Stimulated activated CD4-positive, alpha-beta T cell treated with anti-CD3 and anti-CD28 coated beads, Interleukin-2, amount 100 ng/mL, for 4 hours (primary cell): ENCODE measurements at places on chromosomes 5 and 9.

GRCh38 chr9:90546200-90546599 lies 96.4 kb downstream of the DIRAS2 start:
- DNase-seq, result no peak

GRCh38 chr5:145056800-145057199 lies 778.3 kb downstream of the PRELID2 start:
- no peak for DNase-seq

DNA sequence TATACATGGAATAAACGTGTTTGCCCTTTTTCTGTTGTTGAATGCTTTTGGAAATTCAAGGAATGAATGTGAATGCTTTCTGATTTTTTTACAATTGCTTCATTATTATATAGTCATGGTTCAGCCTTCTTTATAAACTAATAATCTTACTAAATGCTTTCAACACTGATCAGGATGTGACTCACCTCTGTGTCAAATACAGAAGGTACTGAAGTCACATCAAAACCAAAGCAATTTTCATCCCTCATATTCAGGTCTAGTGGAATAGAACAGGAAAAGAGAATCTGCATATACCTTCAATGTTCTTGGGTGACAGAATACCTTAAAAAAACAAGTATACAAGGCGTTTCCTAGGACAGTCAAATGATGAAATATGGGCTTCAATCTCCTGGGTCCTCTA lies 170.7 kb downstream of the PDE4D start:
- DNase-seq, result no peak

GRCh38 chr9:109241207-109241606 lies 74.2 kb upstream of the FRRS1L start:
- no peak for DNase-seq

DNA sequence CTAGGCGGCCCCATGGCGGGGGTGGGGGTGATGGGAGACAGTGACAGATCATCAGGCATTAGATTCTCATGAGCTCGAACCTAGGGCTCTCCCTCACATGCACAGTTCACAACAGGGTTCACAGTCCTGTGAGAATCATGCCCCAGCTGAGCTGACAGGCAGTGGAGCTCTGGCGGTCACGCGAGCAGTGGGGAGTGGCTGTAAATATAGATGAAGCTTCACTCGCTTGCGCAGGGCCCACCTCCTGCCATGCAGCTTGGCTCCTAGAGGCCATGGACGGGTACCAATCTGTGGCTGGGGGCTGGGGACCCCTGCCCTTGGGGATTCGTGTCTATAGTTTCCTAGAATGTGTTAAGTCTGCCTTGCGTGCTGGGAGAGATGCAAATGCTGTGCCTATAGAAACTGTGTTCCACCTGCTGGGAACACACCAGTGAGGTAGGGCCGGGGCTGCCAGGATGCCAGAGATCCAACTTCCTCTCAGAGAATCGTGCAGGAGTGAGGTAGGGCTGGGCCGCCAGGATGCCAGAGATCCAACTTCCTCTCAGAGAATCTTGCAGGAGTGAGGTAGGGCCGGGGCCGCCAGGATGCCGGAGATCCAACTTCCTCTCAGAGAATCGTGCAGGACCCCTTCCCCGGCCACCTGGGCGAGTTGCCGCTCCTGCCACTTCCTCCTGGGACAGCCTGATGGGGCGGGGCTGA lies 14.1 kb upstream of the EXOC3 start:
- no peak for DNase-seq

- DNase-seq, result no peak
Observed at GRCh38 chr9:74921737-74922136, 31.0 kb downstream of the C9orf40 start.

DNA sequence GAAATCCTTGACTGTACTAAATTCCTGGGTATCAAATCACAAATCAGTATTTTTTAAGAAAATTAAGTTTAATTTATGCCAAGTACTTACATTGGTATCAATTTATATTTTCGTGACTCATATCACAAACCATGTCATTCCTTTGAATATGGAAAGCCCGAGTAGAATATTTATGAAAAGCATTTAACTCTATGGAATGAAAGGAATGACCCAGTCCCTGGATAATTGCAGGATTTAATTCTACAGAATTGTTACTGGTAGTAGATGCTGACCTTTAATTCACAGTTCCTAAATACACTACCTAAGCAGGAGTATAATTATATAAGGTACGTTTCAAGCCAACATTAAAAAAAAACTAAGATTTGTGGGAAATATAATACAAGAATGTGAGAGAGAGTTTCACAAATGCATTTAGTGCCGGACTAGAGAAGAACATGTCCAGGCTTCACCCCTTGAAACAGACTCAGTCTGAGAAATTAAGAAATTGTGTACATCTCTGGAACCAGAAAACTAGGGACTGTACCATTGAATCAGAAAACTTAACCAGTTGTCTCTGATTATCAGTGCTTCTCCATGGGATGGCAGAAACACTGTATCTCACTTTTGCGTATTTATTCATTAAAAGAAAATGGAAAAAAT lies 28.5 kb upstream of the PLPPR1 start:
- DNase-seq, result no peak

- no peak for DNase-seq
Observed at GRCh38 chr9:99040911-99041582, 63.9 kb upstream of the TGFBR1 start.

DNA sequence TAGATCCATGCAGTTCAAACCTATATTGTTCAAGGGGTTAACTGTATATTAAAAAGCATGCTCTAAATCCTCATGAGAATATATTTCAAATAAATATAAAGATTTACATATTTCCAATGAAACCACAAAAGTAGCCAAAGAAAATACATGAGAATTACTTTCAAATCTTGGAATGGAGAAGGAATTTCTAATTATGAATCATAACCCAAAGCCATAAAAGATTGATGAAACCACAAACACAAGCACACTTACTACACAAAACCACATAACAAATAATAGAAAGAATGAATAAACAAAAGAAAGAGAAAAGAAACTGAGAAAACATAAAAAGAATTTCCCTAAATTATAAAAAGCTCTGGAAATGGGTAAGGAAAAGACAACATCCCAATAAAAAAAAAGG lies 16.0 kb downstream of the ERP44 start:
- DNase-seq, result no peak

- no peak for DNase-seq
Observed at GRCh38 chr5:35404701-35405100, 174.4 kb upstream of the PRLR start.

DNA sequence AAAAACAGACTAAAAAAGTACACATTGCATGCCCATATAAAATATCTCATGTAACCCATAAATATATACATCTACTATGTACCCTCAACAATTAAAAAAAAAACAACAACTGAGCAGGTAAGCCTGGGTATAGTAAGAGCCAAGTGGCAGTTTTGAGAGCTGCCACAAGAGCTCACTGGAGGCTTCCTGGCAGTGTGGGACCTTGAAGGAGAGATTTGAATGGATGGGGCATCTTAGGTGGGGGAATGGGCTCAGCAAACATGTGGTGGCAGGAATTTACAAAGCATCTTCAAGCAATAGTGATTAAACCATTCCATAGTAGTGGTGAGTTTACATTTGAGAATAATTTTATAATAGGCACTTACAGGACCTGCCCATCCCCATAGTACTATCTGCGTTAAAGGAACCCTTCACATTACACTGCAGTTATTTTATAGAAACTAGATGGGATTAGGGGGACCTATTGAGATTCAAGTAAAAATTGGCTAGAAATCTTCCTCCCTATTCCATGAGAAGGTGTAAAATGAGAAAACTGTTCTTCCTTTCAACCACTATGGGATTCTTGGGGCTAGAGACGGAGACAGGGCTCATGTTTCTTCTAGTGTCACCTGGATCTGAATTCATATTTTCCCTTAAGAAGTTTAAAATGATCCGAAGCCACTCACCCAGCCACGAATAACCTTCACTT lies 6.9 kb downstream of the MEGF10 start:
- no peak for DNase-seq

GRCh38 chr9:133354766-133355165 lies 1.5 kb downstream of the SURF1 start:
- DNase-seq, result no peak

- DNase-seq, result no peak
Observed at GRCh38 chr5:113673041-113673440, 159.5 kb downstream of the YTHDC2 start.

DNA sequence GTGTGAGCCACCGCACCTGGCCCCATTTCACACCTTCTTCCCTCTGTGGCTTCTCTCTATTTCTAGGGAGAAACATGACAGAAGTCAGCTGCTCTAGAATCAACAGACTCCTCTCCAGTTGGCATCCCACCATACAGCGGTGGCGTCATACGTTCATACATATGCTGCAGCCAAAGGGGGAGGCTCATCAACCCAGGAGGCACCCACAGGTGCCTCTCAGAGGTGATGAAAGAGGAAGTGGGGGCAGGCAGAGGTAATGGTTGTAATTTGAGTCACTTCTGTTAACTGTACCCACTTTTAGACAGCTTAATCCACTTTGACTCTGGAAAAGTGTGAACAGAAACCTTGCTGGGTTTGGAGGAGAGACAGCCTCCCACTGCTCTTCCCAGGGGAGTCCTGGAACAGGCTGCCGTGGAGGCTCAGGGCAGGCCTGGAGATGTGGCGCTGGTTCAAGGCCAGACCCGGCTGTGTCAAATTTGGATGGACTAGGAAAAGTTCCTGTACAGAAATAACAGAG lies 47.3 kb upstream of the SUB1 start:
- peak; percentile 39 for DNase-seq

DNA sequence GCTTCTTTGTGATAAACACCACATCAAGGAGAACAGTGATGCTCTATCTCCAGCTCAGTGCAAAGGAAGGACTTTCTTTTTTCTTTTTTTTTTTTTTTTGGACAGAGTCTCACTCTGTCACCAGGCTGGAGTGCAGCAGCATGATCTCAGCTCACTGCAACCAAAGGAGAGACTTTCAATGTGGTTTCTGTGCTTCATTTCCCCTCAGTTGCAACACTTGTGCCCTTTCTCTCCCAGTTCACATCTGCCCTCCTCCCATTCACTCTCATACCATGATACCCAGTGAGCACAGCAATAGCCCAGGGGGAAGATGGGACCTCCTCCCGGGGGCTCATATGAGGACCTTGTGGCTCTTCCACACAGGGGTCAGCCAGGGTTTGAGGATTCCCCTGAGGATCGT lies 110.0 kb downstream of the MTRR start:
- DNase-seq, result no peak

GRCh38 chr5:10562201-10563109 lies 1.4 kb upstream of the ANKRD33B start:
- DNase-seq, result no peak

DNA sequence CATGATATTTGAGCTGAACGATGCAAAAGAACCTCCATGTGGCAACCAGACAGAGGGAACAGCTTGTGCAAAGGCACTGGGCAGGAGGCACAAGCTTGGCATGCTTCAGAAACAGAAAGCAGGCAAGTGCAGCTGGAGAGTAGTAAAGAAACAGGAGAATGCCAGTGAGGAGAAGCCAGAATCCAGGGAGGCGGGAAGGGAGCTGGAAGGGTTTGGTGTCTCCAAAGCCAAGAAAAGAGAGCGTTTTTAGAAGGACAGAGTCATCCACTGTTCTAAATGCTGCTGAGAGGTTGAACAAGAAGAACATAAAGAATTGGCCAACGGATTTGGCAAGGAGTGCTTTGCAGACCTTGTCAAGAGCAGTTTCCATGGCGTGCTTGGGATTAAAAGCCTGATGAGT lies 124.7 kb downstream of the TLE1 start:
- DNase-seq, result no peak

- DNase-seq, result no peak
Observed at GRCh38 chr5:73935719-73936118, 309.7 kb downstream of the ARHGEF28 start.

- no peak for DNase-seq
Observed at GRCh38 chr5:129099184-129099569, 4.6 kb downstream of the ISOC1 start.

- no peak for DNase-seq
Observed at GRCh38 chr9:27485158-27485557, 38.9 kb upstream of the IFNK start.

DNA sequence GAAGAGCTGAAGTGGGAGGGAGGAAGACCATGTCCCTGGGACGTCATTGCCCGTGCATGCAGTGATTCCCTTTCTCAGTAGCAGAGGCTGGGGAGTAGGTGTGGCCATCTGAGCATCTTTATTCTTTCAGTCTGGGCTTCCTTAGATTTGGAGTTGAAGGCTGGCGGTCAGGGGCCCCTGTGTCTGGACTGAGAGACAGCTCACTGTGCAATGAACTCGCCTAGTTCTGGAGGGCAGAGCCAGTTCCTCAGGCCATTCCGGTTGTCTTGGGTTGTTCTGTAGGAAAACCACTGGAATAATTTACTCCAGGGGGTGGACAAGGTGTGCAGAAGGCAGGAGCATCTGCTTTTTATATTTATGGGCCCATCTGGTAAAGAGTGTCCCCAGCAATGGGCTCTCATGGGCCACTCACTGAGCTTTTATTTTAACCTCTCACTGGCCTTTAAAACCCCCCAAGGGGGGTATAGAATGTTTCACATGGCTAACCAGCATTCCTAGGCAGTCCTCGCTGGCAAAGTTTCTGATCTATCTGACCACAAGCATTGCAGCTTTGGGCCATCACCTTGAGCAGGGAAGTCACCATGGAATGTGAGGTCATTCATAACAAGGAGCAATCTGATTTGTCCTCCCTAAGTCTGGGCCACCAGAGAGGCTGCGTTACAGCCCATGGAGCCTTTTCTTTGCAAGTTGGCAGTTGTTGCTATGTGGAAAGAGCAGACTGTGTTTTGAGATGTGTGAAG lies 9.2 kb downstream of the STC2 start:
- DNase-seq, result no peak

DNA sequence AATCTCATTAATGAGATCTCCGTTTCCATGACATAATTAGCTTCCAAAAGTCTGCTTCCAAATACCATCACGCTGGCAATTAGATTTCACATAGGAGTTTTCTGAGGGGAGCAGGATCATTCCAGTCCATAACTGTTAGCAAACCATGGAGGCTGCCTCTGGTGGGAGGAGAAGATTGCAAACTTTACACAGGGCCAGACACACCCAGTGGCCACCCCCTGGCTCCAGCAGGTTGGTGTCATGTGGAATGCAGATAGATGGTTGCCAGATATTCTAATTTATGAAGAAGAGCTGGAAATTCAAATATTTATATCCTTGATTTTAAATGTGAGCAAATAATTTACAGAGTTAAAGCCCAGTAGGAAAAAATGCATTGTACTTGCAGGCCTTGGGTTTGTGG lies 164.2 kb downstream of the ICE1 start:
- no peak for DNase-seq

- DNase-seq, result peak; percentile 93
Observed at GRCh38 chr9:6008169-6008979, 7.0 kb downstream of the RANBP6 start.

- no peak for DNase-seq
Observed at GRCh38 chr5:56673171-56673570, 142.2 kb upstream of the MAP3K1 start.

DNA sequence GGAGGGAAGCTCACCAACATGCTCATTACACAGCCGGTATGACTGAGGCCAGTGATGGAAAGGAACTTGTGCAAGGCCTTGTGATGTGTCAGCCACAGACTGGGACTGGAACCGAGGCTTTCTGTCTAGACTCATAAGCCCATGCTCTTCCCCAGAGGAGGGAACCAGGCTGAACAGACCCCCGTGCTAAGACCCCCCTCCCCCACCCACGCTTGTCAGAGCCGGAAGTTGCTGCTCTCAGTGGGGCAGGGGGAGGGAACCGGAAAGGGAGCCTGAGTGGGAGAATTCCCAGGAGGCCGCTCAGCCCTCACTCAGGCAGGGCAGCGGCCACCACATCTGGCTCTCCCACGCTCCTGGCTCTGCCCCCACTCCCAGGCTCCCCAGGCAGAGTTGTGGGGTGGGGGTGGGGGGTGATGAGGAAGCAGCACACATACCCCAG lies 4.1 kb upstream of the PDGFRB start:
- no peak for DNase-seq
